ENCODE measurements at places on chromosomes 6 and 20.

- DNase-seq, result no peak
Observed at GRCh38 chr20:57048027-57048869, 218.2 kb downstream of the BMP7 start.

- no peak for DNase-seq
Observed at GRCh38 chr6:162715601-162716000, 12.0 kb downstream of the PRKN start.

- no peak for DNase-seq
Observed at GRCh38 chr6:26045065-26045927, 41.9 kb upstream of the HFE start.

DNA sequence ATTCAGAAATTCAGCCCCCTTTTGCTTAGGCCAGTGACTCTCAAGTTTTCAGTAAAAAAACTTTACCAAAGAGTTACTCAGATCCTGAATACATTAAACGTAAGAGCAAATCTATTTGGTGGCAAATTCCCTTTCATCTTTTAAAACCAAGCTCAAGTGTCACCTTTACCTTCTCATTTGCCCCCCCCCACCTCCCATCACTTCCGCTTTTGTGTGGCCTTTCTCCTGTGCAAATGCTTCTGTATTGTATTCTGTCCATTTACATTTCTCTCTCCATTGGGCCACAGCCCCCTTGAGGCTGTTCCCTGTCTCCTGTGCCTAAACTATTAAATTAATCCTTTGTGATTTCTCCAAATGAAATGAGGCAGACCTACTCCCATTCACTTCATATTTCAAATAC, 1.9 kb downstream of the NOL7 start:
- no peak for DNase-seq

DNA sequence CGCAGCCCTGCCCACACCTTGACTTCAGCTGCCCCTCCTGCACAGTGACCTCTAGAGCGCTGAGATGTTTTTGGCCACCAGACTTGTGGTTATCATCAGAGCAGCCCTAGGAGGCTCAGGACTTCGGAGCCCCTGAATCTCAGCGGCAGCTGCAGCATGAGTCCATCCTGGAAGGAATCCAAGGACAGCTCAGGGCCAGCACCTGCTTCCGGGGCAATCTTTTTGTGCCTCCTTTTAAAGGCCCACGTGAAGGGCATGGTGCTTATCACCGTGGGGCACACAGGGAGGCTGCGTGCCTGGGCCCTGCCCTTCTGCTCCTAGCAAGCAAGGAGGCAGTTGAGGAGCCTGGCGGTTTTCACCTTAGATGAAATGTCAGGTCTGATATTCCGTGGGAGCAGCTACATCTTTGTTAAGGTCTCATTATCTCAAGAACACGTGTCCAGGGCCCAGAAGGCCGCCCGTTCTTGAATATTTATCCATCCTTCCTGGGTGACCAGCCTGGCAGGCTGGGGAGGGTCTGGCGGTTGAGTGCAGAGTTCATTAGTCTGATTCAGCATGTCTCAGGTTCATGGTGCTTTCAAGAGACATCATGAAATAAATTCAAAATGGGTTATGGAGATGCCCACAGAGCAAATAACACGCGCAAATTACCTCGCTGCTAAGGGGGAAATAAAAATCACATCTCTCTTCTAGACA, 392.4 kb downstream of the TAF4 start:
- no peak for DNase-seq

GRCh38 chr6:7390226-7390878, 744 bp downstream of the RIOK1 start:
- DNase-seq, result no peak

GRCh38 chr6:122660296-122660695, 50.1 kb downstream of the PKIB start:
- no peak for DNase-seq

GRCh38 chr6:106281661-106282060, 43.9 kb downstream of the ATG5 start:
- DNase-seq, result no peak

- no peak for DNase-seq
Observed at GRCh38 chr6:5094327-5094726, 9.2 kb downstream of the PPP1R3G start.

DNA sequence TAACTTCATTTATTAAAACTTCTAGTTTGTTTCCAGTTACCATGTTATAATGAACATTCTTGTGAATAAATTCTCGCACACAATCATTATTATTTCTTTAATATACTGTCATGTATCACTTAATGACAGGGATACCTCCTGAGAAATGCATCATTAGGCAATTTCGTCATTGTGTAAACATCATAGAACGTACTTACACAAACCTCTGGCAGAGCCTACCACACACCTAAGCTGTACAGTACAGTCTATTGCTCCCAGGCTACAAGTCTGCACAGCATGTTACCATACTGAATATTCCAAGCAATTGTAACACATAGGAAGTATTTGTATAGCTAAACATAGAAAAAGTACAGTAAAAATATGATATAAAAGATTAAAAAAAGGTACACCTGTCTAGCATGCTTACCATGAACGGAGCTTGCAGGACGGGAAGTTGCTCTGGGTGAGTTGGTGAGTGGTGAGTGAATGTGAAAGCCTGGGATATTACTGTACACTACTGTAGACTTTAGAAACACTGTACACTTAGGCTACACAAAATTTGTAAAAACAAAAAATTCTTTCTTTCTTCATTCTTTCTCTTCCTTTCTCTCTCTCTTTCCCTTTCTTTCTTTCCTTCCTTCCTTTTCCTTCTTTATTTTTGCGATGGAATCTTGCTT, 268.2 kb upstream of the SOX4 start:
- DNase-seq, result no peak

GRCh38 chr20:36102809-36103596, 51.5 kb upstream of the EPB41L1 start:
- DNase-seq, result no peak

DNA sequence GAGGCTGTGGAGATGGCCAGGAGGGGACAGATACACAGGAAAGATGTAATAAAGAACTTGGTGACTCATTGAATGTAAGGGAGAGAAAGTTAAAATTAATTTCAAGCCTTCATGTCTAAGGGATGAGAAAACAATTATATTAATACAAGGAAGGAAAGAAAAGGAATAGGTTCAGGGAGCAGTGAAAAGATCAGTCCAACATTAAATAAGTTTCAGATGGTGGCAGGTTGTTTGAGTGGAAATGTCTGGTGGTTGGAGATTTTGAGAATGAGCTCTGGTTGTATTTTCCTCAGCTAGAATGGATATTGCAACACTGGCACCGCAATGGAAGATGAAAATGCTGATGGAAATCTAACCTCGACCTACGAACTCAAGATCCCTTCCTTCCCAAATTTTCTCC, 304.3 kb downstream of the COL12A1 start:
- no peak for DNase-seq

GRCh38 chr6:16105854-16106253, 23.0 kb upstream of the MYLIP start:
- no peak for DNase-seq

- no peak for DNase-seq
Observed at GRCh38 chr6:11294228-11294627, 61.8 kb upstream of the NEDD9 start.

- DNase-seq, result no peak
Observed at GRCh38 chr6:149064001-149064659, 253.4 kb upstream of the TAB2 start.

DNA sequence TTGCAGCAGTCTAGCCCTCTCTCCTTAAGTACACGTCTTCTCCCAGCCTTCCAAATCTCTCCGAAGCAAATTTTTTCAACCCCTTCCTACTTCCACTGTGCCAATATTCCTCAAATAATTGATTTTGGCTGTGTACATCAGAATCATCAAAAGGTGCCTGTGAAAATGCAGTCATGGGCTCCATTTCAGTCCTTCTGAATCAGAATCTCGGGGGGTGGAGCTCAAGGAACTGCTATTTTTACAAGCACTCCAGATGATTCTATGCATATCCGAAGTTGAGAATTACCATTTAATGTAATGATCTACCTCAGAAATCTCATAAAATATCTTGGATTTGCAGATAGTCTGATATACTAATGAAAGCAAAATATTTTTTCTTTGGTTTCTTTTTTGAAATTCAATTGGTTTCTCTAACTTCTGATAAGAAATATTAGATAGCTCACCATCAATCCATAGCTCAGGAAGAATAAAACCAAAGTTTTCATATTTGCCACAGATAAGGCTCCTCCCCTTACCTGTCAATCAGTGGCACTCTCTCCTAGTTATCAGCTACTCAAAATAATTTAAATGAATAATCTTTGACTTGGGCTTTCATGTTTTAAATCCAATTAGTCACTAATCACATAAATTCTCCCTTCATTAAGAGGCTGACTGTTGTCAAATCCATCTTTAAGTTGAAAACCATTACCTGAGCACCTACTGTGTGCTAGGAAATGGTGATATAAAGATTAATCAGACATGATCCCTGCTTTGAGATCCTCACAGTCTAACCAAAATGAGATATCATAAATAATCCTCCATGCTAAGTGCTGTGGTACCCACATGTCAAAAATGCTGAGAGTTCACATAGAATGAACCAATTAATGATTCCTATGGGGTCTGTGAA, 36.4 kb upstream of the STXBP5 start:
- DNase-seq, result no peak

DNA sequence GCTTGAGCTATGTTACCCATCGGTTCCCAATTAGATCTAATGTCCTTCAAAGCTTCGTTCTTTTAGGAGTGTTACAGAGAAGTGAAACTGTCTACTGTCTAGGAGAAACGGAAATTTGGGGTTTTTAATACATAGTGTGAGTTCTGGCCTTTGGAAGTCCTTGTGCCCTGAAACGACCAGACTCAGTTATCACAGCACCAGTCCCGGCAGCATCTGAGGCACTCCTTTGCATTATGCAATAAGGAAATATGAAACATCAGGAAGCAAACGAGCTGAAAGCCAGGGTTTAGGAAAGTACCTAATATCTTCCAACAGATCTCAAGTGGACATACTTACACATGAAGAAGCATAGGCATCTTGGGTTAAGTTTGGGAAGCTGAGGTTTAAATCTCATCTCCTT, 61.8 kb upstream of the ADGRF1 start:
- no peak for DNase-seq

DNA sequence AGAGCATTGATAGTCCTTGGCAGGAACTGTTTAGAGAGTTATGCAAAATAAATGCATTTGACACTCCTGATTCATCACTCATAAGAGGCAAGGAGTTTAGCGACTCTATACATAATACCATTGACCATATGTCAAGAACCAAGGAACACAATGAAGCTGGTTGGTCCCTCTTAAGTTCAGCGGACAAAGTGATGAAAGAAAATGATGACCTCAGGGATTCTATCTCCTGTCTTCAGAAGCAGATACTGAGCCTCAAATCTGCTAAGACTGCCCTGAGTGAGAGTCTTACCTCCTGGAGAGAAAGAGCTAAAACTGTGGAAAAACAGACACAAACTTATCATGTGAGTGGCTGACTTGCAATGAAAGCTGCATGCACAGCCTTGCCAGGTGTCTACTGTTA, 9.5 kb upstream of the NKAIN2 start:
- no peak for DNase-seq

DNA sequence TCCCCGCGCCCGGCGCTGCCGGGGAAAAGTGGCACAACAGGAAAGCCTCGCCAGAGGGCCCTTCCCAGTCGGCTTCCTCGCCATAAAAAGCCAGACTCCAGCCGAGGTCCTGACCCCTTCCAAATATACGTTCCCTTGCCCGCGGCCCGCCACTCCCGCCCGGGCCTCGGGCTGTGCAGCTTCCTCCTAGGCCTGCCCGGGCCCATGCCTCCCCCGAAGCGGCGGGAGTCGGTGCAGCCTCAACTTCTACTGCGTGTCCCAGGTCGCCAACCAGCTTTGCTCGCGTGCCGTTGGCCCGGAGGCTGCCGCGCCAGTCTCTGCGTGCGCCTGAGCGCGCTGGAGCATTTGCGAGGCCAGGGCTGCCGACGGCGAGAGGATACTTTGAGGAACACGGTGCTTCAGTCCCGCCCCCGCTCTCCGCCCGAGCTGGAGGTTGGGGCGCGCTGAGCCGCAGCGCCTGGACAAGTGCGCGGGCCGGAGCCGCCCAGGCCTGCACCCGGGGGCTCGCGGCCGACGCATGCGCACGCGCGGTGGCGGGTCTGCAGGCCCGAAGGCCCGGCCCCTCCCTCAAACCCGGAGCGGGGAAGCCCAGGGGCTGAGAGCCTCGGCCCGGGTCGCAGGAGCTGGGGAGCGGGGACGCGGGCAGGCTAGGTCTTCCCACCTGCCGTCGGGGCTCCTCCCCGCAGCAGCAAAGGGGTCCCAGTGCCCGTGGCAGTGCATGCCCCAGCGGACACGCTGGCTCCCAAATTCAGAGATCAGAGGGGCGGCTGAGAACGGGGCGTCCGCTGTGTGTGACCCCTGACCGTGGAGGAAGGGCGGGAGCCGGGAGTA, 10.2 kb downstream of the FOXC1 start:
- DNase-seq, result no peak

GRCh38 chr20:31485450-31486339, 10.6 kb downstream of the REM1 start:
- DNase-seq, result no peak

GRCh38 chr6:36505744-36506534, 41.3 kb downstream of the STK38 start:
- DNase-seq, result no peak

DNA sequence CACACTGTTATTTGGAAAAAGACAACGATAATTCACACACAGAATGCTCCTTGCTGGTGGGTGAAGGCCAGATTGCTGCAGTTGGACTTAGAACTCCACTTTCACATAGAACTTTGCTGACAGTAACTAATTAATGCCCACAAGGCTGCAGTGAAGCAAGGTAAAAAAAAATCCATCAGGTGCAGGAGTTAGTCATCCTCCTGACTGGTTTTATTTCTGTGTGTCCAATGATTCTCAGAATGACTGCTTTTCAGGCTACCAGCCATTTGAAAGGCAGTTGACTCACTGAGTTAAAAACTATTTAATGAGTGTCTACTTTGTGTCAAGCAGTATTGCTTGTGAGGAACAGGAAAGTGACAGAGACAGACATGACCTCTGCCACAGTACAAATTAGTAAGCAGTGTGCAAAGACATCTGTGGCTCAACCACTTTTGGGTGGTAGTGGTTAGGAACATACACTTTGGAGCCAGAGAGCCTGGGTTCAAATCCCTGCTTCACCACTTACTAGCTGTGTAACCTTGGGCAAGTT, 41.9 kb downstream of the ELOVL5 start:
- DNase-seq, result no peak

DNA sequence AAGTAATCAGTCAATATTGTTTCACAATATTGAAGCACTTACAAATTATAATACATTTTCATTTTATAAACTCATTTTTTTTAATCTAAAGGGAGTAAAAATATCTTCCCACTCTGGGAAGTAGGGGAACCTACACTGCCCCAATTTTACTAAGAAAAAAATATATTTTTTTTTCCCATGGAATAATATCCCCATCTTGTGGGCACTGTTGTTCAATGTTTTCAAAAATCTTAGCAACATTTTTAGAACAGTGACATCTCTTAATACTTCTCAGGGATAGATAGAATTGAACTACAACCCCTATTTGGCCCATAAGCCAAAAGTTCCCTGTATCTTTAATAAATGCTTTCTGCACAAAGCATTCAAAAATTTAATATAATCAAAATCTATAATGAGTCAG, 42.9 kb downstream of the ARHGAP18 start:
- no peak for DNase-seq

- no peak for DNase-seq
Observed at GRCh38 chr6:54874349-54875048, 27.9 kb downstream of the FAM83B start.

- DNase-seq, result no peak
Observed at GRCh38 chr6:73969971-73970970, 274.3 kb downstream of the CD109 start.

GRCh38 chr20:25160897-25161296, 34.6 kb upstream of the ENTPD6 start:
- no peak for DNase-seq

GRCh38 chr6:19298421-19298820, 538.7 kb upstream of the ID4 start:
- no peak for DNase-seq
